ENCODE measurements at places on chromosomes 3 and 15. TPM values are rescaled to one million over a fixed set of nuclear protein-coding genes. Genes with fewer than 3 reads are reported as not detected.

The MESP1 gene
- total RNA-seq, result 0.29 TPM

The NLGN1 gene
- total RNA-seq, result 10.6 TPM

The CSPG5 gene
- not detected for total RNA-seq

The ZNF197 gene
- total RNA-seq, result 23.6 TPM

The FOXL2NB gene
- not detected for total RNA-seq

The NR1I2 gene
- 1.2 TPM for total RNA-seq

The CFAP100 gene
- total RNA-seq, result not detected

The C3orf20 gene
- 0.31 TPM for total RNA-seq

The PDIA5 gene
- total RNA-seq, result 44.2 TPM

The IGF2BP2 gene
- 5.5 TPM for total RNA-seq

DNA sequence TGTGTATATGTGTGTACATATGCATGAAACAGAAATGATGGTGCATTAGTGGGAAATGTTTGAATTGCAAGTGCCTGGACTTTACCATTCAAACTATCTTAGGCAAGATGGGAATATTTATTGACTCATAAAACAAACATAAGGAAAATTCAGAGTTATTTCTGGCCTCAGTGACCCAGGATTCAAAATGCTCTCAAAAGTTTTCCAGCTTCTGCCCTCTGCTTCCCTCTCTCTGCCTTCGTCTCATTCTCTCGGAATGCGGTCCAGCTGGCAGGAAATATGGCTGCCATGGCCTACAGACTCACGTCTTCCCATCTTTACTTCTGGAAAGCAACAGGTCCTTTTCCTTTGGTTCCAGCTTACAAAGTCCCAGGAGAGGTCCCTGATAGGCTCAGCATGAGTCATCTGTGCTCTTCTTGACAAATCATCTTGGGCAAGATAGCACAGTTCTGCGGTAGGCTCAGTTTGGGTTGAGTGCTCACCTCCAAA lies 8.7 kb upstream of the ZNF774 start:
- no peak for DNase-seq

DNA sequence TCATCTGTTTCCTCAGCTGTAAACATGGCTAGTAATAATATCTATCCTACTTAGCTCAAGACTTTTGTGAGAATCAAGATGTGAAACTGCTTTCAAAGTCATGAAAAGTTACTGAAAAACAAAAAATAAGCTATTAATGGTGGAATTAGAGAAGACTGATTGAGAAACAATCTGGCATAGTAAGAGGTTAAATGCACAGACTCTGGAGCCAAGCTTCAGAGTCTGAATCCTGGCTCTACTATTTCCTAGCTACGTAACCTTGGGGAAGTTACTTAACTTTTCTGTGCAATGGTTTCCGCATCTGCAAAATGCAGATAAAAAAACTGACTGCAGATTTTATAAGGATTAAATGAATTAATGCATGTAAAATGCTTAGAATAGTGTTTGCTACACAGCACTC lies 28.8 kb downstream of the LRRFIP2 start:
- no peak for DNase-seq

DNA sequence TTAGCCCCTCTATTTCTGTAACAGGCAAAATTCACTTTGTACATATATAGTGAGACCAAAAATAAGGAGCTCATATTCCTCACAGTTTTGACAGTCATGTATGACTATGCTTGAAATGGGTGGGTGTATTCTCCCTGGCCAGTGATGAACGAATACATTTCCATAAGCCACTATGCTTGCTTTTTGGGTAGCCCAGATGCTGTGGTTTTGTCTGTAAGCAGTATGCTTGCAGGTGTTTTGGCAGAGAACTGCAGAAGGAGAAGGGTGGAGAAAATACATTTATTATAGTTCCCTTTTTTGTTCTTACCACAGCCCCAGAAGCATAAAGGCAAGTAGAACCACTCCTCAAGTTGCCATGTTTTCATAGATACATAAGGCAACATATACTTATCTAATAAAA lies 131.2 kb downstream of the RBMS3 start:
- no peak for DNase-seq

DNA sequence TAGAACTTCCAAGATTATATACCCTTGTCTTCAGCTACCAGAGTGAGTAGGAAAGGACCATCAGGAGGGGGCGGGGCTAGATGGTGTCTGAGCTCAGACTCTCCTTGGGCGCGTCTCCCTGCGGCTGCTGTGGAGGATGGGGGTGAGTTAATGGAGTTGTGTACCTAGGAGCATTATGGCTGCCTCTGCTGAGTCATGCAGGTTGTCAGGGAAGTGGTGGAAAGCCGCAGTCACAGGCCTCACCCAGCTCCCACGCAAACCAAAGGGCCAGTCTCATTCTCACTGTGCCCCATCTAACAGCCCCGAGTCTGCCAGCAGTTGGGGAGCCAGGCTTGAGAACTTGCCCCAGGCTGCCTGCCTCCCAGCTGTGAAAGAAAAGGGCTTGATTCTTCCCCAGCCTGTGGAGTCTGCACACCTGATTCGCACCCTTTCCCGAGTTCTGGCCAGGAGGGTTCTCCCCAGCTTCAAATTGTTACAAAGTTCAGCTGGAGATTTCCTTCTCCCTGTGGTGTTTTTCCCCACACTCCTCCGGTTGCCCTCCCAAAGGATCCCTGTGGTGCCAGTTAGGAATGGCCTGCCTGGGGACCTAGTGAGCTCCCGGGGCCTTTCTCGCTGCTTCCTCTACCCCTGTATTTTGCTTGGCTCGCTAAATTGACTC lies 143.3 kb downstream of the HCN4 start:
- no peak for DNase-seq

DNA sequence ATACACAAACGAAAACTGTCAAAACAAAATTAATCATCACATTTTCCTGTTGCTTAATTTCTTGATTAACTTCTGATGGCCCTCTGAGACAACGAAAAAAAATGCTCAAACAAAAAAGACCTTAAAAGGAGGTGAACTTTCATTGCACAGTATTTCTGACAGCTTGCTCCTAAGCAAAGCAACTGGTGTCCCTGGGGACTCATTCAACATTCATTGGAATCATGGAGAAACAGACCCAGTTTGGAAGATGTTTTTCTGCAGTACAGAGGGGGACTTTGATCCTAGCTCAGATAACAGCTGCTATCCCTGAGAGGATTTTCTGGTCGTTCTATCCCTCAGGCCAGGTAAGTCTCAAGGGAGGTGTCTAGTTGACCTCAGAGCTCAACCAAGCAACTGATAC lies 378.7 kb upstream of the ATP11B start:
- no peak for DNase-seq

- no peak for DNase-seq
Observed at GRCh38 chr3:62922326-62922725, 47.1 kb upstream of the CADPS start.

GRCh38 chr3:169041677-169042171 lies 621.8 kb downstream of the MECOM start:
- no peak for DNase-seq

GRCh38 chr15:36666228-36666905 lies 86.9 kb downstream of the CDIN1 start:
- no peak for DNase-seq

GRCh38 chr15:73936181-73936580 lies 9.9 kb downstream of the LOXL1 start:
- DNase-seq, result peak; percentile 67

DNA sequence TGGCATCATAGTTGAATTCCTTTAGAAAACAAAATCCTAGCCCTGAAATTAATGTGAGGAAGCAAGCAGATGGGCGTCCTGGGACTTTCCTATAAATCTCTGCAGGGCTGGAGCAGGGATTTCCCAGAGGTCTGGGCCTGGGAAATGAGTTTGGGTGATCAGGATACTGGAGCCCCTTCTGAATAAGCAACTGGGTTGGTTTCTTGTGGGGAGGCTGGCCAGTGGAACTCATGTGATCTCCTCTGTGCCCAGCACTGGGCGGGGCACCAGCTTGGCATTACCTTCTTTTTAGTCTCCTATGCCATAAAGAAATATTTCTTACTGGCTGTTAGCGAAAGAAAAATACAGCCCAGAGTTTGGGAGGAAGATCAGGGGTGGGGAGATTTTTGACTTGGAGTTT lies 1.7 kb downstream of the THSD4 start:
- DNase-seq, result no peak

- DNase-seq, result no peak
Observed at GRCh38 chr3:134640872-134641470, 9.9 kb downstream of the KY start.

DNA sequence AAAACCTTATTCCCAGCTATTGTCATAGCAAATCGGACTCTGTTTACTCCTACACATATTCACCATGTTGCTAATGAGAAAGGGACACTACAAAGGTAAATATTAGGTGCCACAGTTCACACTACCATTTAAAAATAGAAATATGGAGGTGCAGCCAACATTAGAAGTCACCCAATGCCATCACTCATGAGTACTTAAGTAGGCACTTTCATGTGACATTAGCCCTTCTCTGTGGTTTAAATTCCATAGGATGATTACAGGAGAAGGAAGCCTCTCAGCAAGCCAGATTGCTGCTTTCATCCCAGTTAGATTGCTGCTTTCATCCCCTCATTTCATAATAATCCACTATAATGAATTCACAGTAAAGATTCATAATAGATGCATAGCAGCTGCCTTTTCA lies 376.8 kb upstream of the ALCAM start:
- no peak for DNase-seq

- no peak for DNase-seq
Observed at GRCh38 chr15:38024293-38025091, 90.1 kb downstream of the TMCO5A start.

- DNase-seq, result no peak
Observed at GRCh38 chr3:126448136-126448892, 27.4 kb downstream of the ZXDC start.

DNA sequence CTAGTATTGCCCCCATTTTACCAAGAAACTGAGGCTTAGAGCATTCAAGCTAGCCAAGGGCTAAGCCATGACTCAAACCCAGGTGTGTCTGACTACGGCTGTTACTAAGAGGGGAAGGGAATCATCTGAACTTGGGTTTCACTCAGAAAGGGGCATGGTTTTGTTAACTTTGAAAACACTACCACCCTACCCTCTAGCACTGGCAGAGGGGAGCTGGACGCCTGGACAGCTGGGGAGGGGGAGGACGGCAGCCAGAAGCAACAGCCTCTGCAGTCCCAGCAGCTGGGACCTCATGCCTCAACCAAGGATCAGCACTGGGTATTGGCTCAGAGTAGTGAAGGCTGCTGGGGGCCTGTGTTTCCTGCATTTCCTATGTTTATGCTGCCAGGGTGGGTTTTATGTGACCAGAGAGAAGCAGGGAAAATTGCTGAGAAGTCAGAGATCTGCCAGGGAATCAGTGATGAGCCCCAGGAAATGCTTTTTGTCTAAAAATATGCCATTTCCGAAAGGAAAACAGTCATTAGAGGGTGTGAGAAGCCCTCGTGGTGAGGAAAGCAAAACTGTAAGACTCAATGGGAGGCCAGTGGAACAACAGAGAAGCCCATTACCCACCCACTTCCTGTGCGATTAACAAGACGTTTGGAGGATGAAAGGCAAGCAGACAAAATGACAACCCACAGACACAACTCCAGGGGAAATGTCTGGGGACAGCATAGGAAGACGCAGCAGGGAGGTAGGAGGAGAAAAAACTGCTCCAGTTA lies 41.2 kb downstream of the LIPC start:
- no peak for DNase-seq

DNA sequence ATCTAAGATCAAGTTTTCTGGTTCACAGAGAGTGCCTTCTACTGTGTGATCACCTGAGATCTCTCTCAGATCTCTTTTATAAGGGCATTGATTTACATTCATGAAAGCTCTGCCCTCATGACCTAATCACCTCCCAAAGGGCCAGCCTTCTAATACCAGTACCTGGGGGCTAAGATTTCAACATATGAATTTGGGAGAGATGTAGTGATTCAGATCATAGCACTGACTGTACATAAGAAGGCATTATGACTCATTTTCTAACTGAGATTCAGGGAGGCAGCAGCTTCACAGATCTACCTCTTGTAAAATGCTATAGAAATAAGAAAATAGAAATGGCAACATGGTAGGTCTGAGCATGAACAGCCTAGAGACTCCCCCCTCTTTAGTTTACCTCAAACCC lies 39.6 kb downstream of the VGLL3 start:
- DNase-seq, result no peak

- no peak for DNase-seq
Observed at GRCh38 chr15:61382927-61383326, 153.8 kb upstream of the RORA start.

DNA sequence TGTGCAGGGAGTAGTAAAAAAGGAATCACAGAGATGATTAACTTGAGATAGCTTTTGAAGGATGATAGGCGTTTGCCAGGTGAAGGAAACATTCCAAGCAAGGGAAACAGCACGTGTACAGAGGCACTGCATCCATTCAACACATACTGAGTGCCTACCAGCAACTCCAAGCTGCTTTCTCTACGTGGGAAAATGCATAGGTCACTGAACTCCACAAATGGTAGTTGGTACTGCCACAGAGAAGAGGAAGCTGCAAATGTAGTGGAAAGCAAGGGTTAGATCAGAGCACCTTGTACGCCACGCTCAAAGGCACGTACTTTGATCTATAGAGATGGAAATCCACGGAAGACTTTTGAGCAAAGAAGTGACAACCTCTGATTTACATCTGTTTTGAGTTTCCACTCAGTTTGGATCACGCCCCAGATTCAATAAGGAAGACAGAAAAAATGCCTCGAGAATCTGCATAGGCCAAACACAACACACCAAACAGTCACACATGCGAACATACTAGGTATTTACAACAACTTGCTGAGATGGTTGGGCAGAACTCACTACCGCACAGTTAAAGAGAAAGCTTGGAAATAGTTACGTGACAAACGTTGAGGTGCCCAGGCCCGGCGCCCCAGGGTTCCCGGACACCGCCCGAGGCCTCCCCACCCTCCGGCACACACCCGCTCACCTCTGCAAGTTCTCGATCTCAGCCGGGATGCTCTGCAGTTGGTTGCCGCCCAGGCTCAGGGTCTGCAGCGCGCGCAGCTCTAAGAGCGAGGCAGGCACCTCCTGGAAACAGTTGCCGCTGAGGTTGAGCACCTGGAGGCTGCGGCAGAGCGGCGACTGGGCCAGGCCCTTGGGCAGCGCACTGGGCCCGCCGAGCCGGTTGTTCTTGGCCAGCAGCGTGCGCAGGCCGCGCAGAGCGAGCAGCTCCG lies 826 bp downstream of the LRRC58 start:
- no peak for DNase-seq

GRCh38 chr15:48437178-48437577 lies 105.9 kb downstream of the DUT start:
- DNase-seq, result no peak

DNA sequence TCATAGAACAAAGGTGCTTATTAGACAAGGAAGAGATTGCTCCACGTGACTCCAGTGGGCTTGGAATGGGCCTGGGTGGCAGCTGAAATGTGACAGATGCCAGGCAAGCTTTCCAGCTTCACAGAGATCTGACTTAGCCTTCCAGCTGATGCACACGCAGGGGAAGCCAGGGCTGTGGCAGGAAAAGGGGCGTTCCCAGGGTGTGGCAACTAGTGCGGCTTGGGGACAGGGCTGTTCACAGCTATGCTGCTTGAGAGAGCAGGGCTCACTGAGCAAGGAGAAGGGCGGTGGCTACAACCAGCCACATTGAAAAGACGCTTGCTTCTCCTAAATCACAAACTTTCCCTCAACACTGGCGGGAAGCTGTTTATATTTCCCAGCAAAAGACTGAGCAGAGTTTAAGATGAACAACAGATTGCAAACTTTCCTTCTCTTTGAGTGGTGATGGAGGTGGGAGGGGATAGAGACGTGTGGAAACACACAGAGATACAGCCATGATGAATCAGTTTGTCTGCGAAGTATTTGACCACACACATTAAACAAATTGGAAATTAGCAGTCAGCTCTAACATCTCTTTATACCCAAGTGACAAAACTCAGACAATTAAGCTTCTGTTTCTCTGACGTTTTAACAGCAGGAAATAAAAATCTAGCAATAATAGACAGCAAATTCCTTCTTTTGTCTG lies 127.5 kb downstream of the BDH1 start:
- peak; percentile 76 for DNase-seq
